NCI-H1105 (cell line): ENCODE measurements at places on chromosomes 2 and 18.

DNA sequence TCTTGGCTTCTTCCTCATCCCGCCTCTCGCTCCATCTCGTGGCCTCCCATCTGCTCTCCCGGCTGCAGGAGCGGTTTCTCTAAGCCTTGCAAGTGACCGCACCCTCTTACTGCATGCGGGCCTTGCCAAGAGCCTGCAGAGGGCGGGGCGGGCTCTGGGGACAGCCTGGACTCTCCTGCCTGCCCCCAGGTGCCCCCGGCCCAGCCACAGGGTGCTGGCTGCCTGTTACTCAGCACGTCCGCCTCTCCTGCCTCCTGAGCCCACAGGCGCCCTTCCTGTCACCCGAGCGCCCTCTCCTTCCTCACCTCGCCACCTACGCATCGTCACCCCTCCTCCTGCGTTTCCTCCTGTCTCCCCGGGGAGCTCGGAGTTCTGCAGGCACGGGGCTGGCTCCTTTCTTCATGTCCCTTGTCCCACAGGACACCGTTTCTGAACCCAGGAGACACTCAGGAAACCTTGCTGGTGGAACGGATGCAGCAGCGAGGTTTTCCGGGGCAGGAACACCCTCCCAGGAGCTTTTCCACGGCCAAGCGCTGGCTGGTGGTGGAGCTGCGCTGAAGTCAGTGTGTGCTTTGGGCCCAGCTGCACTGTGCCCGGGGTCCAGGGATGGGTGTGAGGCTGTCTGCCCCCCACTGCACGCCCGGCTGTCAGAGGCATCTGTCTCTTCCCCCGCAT lies 28.5 kb downstream of the HPCAL1 start:
- no peak for DNase-seq

GRCh38 chr2:56232912-56233311 lies 49.1 kb downstream of the CCDC85A start:
- DNase-seq, result no peak

GRCh38 chr2:96802721-96803120 lies 13.3 kb upstream of the CNNM3 start:
- DNase-seq, result no peak

DNA sequence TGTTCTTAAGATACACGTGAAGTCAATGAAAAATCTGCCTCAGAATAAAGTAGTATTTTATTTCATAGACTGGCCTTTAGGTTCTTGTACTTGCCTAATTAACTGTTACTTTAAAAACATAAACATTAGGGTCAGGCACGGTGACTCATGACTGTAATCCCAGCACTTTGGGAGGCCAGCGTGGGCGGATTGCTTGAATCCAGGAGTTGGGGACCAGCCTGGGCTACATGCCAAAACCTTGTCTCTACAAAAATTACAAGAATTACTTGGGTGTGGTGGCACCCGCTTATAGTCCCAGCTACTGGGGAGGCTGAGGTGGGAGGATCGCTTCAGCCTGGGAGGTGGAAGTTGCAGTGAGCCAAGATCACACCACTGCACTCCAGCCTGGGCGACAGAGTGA lies 16.0 kb upstream of the SNORC start:
- no peak for DNase-seq

- no peak for DNase-seq
Observed at GRCh38 chr2:238846628-238847418, 1.1 kb upstream of the TWIST2 start.

DNA sequence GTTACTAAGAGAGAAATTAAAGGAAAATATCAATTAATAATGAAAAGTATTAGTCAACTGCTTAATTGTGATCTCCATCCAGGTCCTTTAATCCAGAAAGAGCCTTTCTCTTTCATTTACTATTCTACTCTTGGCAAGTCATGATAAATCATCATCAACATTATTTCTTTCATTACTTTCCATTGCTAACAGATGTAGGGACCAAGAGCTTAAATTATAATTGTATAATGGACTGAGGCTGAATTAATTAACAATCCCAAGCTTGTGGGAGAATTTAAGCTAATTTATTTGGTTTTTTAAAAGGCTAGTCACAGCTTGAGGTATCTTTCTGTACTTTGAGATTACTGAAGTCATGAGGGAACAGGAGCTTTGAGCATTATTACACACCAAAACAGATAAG lies 223.9 kb downstream of the ERBB4 start:
- DNase-seq, result no peak

DNA sequence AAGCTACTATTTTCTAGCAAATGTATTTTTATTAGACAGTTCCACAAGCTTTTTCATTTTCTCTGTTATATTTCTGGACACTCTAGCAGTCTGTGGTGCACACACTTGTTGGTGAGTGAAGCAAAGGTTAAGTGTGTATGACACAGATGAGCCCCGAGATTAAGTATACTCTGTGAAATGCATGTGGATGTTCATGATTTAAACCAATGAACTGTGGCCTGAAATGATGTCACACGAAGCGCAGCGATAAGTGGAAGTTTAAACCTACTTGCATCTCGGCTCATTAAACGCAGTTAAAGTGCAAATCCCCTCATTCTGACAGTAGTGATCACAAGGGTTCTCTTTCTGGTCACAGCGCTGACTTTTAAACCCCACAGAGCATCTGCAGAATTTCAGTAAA lies 1488.8 kb upstream of the NXPH2 start:
- no peak for DNase-seq

DNA sequence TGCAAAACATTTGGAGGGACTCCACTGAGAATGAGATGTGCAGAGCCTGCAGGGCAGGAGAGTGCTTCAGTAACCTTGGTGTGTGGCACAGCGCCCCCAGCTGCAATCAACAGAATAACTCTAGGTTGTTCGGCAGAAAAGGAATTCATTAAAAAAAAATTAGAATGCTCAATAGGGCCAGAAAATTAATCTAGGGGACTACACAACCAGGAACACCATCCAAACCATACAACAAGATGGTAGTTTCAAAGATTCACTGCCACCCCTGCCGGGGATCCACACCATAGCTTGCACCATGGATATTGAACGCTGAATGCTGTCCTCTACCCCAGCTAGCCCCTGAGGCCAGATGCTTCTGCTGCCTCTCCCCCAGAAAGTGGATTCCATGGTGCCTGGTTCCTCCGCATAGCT lies 50.1 kb downstream of the THUMPD2 start:
- no peak for DNase-seq

DNA sequence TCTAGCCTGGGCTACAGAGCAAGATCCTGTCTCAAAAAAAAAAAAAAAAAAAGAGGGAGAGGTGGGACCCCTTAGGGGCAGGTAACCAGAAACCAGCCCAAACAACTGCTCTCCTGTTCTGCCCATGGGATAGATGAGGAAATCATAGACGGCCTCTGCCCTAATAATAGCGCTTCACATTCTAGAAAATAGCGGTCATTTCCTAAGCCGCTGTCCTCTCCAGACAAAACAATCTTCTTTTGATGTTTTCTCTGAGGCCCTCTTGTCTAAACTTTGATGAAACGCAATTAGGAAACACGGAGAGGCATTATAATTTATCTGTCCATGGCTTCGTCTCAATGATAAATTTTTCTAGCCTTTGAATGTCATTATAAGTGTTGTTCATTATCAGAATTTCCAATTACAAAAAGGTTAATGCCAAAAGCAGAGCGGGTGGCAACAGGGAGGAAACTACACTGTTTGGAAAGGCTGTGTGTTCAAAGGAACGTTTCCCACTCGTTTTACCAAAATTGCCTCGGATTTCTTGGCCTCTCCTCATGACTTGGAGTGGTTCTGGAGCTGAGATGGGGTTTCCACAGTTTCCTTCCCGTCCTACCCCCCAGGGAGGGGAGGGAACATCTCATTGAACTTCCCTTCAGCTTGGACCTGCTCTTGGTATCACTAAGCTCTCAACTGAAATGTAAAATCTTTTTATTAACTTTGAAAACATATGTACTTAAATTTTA lies 151.6 kb upstream of the ZNF236 start:
- no peak for DNase-seq

DNA sequence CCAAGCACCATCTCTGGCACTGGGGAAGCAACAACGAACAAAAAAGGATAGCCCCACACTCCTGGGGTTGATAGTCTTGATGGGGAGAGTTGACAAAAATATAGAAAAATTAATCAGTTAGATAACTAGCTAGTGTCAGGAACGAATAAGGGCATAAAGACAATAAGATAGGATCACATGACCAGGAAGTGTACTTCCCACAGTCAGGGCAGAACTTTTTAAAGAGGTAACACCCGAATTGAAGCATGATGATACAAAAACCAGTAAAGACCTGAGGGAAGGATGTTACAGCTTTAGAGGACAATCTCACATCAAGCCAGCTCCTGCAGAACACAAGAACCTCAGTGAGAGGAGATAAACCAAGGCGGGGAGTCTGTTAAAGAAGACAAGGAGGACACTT lies 295.4 kb upstream of the CRIM1 start:
- no peak for DNase-seq

- no peak for DNase-seq
Observed at GRCh38 chr2:80737047-80737446, 432.5 kb upstream of the LRRTM1 start.
